ENCODE measurements at places on chromosomes 2 and 18. TPM values are rescaled to one million over a fixed set of nuclear protein-coding genes. Genes with fewer than 3 reads are reported as not detected.

DNA sequence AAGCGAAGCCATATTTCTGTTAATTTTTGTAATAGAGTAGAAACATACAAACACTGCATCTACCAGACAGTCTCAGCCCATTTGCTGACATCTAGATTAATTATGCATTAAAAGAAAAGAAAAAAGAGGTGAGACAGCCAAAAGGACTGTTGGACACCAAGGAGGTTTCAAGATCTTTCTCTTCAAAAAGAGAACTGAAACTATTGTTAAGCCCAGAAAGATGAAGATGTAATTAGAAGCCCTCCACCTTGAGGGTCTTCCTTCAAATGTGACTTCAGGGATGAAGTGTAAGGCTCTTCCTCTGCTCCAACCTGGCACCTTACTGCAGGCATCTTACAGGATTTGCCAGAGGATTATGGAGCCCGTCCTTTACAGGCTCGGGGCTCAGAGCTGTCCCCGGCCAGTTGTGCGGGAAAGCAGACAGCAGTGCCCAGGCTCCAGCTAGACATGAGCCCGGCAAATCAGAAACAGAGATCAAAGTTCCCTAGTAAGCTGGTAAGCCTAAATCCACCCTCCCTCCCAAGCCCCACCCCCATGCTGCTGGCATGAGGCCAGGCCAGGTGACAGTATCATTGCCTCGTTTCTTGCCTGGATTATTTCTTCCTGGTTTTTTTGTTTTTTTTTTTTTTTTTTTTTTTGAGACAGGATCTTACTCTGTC is 38.9 kb downstream of the ADI1 start:
- peak; percentile 31 for DNase-seq

DNA sequence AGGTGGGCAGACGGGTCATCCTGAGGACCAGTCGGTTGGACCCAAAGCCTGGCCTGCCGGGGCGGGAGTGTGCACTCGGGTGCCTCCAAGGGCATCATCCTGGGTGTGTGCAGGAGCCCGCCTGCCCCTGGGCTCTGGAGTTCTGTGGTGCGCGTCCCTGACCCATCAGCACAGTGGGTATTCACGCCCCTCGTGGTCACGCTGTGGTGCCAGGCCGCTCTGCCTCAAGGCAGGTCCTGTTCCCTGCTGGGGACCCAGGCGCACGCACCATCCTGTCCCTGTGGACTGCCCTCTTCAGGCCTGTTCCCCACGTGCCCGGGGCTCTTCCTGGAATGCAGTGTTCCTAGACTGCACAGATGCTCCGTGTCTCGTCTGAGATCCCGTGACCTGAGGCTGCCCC is 14.3 kb upstream of the D2HGDH start:
- no peak for DNase-seq

The BCL2 gene
- total RNA-seq: 7.7 TPM

The HOXD9 gene
- total RNA-seq: not detected

GRCh38 chr18:56975276-56975675 is 171.6 kb upstream of the BOD1L2 start:
- no peak for DNase-seq

DNA sequence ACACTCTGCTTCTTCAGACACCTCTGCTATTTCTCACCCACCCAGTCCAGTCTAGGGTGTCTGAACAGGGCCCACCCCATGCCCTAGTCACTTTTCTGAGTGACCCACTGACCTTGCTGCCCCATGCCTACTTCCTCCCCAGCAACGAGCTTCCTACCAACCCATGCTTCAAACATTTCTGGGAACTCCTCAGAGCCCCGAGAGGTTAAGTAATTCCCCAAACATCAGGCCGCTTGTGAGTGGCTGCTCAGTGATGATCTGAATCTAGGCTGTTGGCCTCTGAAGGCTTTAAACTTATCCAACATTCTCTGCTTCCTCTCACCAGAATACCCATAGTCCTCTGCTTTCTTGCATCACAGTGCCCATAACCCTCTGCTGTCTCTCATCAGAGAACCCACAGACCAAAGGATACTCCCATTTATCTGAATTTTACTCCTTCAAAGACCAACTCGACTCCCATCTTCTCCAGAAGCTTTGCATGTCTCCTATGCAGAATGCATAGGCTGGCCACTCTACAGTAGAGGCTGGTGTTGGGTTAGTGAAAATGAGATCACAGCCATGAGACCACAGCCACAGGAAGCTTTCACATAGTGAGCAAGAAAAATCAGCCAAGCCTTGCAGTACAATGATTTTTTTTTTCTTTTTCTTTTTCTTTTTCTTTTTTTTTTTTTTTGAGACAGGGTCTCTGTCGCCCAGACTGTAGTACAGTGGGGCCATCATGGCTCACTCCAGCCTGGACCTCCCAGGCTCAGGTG is 309.5 kb upstream of the LYPD1 start:
- no peak for DNase-seq

DNA sequence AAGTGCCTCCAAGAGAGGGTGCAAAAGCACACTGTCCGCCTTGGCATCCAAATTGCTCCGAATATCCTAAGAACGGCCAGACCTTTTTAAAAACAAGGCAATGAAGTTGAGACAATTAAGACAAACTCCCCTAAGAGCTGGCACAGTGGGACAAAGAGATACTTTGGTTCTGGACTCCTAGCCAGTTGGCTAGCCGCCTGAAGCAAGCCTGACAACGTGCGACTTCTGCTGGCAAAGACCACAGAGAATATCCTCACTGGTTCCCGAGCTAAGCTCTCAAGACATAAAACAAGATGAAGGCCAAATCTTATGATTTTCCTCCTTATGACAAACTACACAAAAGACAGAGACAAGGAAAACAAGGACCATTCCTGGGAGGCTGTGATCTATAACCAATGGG is 32.7 kb downstream of the CHRNA1 start:
- no peak for DNase-seq

DNA sequence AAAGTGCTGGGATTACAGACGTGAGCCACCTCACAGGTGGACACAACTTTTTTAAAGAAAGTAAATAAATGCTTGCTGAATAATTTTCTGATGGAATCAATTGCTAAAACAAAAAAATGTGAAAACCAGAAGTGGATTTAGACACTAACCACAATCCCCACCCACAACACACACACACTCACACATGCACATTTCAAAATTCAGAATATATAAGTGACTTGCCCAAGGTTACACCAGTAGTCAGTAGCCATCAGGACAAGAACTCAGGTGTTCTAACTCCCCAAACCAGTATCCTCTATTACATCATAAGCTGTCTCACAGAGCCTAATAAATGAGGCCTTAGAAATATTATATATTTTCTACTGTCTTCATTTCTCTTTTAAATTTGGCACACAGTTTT is 1923.6 kb upstream of the PIK3C3 start:
- no peak for DNase-seq

GRCh38 chr2:236776206-236776605 is 206.6 kb downstream of the ACKR3 start:
- DNase-seq: no peak

DNA sequence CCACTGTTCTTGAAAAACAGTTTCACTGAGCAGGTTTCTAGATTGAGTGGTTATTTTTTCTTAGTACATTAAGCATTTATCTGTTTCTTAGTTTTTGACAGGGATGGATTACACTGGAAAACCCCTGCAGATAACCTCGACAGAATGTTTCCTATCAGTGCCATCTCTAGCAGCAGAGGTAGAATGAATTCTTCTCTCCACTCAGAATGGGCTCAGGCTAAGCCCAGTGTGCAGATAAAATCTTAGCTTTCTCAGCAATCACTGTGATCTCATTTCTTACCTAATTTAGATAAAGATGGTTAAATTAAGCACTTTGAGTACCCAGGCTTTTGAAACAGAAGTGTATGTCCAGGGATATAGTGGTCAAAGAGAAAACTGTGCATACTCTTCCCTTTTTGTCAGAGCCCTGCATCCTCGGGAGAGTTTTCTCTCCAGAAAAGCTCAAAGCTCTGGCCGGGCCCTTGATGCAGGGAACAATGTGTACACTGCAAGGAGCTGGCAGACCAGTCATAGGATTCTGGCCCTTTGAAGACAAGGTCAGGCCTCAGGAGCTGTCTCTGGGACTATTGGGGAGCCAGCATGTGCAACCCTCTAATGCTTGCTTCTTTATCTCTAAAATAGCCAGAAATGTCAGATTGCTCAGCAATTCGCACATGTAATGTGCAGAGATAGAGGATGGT is 10.6 kb upstream of the AKAIN1 start:
- DNase-seq: no peak

DNA sequence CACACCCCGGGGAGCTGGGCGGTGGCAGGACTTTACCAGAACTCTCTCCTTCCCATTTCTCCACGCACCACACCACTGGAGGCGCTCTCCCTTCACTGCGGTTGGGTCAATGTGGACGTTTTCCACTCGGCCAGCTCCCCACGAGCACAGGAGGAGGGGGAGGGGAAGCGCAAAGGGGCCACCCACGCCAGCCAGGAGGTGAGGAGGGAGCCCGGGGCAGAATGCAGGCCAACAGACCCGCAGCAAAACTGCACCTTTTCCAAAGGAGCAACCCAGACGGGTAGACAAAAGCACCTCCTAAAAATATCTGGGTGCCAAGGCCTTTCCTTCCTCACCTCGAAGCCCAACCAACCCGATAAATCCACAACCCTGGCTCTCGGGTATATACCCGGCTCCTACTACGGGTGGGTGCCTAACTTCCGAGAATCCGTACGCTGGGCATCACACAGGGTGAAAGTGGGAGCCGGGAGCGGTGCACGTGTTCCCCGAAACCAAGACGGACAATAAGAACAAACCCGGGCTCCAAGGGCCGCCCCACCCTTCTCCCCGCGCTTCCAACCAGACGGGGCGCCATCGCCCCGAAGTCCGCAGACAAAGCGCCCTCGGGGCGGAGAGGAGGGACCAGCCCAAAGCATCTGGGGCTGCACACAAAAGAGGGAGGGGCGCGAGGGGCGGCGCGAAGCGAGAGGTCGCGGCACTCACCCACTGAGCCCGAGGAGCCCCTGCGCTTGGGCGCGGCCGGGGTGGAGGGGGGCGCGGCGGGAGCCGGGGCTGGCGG is 1.0 kb downstream of the RTN4 start:
- DNase-seq: peak; percentile 90

DNA sequence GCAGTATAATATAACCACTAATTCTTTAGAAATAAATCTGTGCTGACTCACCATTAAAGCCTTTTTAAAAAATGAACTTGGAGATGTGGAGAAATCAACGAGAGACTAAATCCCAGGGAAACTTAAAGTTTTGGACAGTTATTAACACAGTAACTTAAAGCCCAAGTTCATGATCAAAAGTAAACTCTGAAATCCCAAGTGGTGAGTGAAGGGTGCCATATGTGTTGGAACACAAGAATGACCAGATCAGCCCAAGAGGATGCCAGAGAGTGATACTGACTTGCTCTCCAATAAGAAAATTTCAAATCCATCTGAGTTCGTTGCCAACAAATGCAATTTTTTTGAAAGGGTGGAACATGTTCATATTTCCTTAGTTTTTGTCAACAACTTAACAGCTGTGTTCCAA is 838.1 kb upstream of the ACVR2A start:
- no peak for DNase-seq

DNA sequence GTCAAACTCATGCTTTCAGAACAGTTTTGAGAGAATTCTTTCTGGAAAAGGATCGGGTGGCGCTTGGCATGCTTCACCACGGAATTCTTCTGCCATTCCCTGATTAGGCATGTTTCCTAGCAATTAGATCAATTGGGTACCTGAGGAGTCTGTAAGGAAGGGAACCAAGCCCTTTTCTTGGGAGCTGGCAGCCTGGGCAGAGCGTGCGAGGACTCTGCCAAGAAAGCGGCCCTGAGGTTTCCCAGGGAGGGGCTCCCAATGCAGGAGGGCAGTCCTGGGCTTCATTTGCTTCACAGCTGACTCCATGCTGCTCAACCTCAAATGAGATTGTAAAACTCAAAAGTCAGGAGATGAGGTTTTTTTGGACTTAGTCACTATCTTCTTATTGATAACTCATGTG is 60.3 kb downstream of the MYCN start:
- no peak for DNase-seq

- DNase-seq: no peak
Observed at GRCh38 chr2:137960223-137960622, 4.0 kb upstream of the HNMT start.

DNA sequence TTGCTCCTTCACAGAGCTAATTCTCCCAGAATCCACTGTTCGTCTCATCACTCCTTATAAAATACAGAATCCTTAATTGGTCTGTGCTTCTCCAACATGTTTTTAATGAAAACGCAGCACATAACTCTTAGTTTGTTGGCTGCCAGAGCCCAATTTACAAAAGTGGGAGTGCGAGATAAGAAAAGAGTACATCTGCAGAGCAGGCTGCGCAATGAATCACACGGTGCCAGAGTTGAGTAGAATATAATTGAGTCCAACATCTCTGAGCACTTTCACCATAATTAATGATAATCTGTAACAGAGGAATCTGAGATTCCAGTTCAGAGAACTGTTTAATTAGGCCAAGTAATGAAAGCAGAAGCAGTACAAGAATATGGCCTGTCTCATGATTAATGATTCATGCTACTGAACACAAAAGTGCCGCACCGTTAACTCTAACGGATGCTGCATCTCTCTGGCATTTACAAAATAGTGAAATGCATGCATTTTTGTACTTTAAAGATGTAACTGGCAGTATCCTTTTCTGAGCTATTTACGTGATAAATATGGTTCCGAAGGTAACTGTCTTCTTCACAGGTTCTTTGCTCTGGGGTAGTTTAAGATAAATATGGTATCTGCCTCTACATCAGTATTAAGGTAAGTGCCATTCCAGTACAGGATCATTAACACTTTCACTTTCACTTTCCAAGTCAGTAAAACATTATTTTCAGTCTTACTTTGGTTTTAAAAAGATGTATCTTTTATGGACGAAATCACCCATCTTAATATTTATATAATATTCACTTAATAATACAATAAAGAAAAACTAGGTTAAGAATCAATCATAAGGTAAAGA is 785.6 kb downstream of the NR4A2 start:
- DNase-seq: no peak

The AQP12A gene
- not detected for total RNA-seq

GRCh38 chr2:181459621-181460021 is 2.4 kb downstream of the ITGA4 start:
- DNase-seq: no peak

DNA sequence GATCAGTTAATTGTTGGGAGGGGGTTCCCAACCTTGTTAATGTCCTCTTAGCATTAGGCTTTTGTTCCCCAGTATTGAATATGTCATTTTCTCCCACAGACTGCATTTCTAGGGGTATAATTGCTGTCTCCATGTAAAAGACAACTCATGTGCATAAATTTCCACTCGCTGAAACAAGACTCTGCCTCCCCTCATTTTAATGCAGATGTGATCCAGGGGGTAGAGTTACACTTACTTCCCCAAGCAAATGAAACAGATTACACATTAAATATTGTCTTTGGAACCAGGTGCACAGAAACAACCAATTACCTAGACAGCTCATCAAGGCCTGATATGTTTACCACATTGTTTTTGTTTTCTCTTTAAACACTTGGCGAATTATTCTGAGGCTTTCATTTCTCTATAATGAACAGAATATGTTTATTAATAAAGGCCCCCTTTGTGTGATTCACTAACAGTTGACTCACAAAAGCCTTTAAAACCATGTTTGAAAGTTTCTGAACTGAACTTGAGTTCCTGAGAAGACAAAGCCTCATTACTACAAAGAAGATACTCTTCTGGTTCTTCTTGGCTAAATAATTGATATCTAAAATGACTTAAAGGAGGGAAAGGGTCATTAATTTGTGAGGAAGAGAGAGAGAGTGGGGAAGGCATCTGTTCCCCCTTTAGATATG is 15.0 kb upstream of the ACVR1 start:
- no peak for DNase-seq

The FBXO41 gene
- total RNA-seq: 0.69 TPM

- DNase-seq: no peak
Observed at GRCh38 chr2:141707486-141707885, 423.3 kb downstream of the LRP1B start.

GRCh38 chr2:192969055-192969454 is 774.3 kb upstream of the TMEFF2 start:
- DNase-seq: no peak

The CYP27C1 gene
- 0.10 TPM for total RNA-seq

Measured in left ventricle myocardium superior (tissue), 1 donor.